ENCODE measurements at places on chromosomes 12 and 14. TPM values are rescaled to one million over a fixed set of nuclear protein-coding genes. Genes with fewer than 3 reads are reported as not detected.

DNA sequence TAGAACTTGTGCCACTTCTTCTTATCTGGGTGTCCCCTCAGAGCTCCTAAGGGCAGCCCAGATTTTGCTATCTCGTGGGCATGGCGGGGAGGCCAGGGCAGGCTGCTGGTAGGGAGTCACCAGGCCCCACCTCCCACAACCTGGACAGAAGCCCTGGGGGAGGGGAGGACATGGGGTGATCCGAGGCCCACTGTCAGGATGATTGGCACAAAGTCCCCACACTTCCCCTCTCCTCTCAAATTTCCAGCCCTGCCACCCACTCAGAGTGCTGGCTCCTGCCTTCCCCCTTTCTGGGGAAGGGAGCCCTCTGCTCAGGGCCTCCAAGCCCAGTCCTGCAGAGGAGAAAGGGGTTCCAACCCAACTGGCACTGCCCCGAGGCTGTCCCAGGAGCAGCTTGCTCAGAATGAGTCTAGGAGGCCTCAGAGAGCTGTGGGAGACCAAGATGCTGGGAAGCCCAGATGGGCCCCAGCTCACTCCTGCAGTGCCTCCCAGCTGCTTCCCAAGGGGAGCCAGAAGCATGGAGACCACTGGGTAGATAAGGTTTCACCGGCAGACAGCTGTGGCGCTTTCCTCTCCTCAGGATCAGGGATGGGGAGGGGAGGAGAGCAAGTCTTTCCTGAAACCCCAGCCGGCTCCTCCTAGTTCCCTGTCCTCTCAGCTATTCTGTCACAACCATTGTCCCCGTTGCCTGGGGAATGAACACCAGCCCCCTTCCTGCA, 82.8 kb downstream of the B4GALNT3 start:
- DNase-seq = no peak

DNA sequence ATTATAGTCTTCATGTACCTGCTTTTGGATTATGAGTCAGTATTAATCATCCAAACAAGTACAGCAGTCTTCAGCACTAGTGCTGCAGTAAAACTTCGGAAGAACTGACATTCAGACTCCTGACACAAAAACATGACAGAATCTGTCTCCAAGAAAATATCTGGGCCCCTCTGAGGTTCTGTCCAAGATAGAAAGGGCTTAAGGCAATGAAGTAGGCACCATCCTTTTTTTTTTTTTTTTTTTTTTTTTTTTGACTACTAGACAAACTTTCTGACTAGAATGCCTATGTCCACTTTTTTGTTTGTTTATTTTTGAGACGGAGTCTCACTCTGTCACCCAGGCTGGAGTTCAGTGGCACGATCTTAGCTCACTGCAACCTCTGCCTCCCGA, 112.5 kb downstream of the MED13L start:
- DNase-seq = no peak

DNA sequence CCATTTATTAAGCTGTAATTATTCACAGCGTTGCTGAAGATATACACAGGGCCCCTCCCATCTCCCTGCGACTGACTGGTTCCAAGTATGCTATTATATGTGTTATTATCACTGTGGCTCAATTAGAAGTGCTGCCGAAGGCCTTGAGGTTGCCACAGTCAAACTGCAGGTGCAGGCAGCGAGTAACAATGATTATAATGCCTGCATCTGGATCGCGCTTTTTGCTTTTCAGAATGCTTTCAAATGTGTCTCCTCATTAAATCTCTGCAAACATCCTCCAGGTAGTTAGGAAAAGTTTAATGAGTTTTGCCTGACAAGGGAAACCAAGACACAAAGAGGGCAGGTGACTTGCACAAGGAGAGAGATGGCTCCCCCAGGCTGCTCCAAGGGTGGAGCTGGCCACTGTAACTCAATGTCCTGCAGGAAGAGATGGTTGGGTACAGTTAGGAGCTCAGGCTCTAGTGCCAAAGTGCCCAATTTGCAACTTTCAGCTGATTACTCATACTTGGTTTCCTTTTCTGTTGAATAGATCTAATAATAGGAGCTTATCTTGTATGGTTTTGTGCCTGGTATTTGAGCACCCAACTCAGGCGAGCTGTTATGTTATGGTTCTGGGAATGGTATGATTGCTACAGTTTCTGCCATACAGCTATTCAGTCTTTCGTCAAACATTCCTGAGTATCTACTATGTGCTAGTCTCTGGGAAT, 1.7 kb upstream of the SYNE3 start:
- no peak for DNase-seq

DNA sequence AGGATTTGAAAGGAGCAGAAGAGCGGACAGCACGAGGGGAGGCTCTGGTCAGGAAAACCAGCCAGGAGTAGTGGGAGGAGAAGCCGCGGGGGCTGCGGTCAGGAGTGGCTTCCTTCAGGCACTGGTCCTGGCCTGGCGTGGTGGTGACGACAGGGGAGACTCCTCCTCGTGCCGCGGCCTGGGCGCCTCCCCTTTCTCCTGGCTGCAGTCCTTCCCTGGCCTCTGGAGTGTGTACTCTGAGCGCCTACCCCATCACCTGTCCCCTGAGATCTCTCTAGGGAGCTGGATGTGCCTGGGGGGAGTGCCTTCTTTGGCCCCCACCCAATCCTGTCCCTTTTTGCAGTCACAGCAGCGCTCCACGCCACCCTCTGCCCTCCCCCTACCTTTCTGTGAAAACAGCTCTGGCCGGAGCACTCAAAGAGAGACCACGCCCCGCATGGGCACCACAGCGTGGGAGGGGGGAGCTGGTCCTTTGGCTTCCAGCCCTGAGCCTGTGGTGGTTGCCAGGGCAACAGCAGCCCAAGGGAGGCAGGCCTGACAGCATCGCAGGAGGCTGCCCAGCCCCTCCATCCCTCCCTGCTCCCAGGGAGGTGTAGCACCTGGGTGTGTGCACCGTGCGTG, 125.9 kb downstream of the CALM1 start:
- DNase-seq = no peak

- no peak for DNase-seq
These were observed 280.5 kb downstream of the FBXL14 start for GRCh38 chr12:1313906-1314305.

GRCh38 chr12:124501827-124502226, 65.6 kb downstream of the NCOR2 start:
- no peak for DNase-seq

- no peak for DNase-seq
These were observed 63.1 kb downstream of the GLT1D1 start for GRCh38 chr12:128916425-128916824.

- no peak for DNase-seq
These were observed 476.4 kb downstream of the SOX5 start for GRCh38 chr12:23473071-23473470.

DNA sequence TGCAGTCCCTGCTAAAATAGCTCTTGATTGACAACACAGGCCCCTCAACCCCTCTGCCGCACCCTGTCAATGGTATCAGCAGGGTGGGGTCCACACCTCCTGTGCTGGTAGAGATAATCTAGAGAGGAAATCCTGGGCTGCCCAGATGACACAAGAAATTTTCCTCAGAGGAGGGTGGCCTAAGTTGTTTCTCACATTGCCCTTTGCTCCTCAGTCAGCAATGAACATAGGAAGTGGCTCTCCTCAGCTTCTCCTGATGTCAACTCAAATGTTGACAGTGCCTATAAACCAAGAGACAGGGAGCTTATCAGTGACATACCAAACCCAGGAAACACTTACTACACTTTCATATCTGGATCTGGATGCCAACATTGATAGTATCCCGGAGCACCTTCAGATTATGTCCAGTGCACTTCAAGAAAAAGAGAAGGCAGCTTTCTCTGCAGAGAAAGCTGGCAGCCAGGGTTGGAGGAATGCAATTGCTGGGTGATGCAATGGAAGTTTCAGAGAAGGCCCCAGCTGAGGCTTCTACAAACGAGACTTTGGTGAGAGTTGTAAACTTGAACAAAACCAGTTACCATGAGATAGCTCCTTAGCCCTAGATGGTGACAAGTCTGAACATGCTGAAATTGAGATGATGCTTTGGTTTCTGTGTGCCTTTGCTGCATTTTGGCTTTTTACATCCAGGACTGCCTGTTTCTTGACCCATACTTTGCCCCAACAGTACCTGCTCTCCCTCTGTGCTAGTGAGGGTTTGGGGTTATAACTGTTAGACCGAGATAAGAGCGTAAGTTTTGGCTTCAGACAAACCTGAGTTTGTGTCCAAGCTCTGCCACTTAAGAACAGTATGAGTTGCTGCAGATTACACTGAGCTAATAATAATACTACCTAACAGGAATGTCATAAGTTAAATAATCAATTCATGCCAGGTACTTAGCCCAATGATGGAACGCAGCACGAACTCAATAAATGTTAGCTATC, 183.5 kb downstream of the NUAK1 start:
- no peak for DNase-seq

GRCh38 chr12:62403031-62403430, 63.6 kb upstream of the MON2 start:
- DNase-seq = no peak

DNA sequence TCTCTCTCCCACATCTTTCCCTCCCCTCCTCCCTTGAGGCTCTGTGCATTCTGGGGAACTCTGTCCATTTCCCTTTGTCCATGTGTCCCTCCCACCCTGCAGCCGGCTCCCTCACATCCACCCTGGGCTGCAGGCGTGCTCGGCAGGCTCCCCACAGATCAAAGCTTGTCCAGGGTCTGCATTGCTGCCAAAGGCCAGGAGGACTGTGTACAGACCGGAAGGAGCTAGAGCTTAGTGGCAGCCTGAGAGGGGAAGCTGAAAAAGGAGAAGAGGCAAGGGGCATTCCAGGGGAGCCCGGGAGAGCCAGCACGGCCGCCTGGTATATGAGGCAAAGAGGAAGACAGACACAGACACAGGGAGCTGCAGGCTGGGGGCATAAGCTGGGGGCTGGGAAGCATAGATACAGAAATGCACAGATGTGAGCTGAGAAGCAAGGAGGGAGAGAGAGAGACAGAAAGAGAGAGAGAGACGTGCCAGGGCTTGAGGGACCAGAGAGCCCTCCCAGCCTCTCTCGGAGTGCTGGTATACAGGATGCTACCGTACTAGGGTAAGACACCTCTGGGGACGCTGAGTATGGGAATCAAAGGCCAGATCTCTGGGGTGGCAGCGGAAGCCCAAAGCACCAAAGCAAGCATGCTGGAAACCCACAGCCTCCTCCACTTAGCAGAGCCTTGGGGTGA, 3.3 kb downstream of the CD4 start:
- peak; percentile 71 for DNase-seq

- DNase-seq = no peak
These were observed 243.9 kb upstream of the ATXN7L3B start for GRCh38 chr12:74293689-74294131.

- no peak for DNase-seq
These were observed 440.3 kb upstream of the RGS6 start for GRCh38 chr14:71491931-71492330.

SP1 gene
- 110 TPM for total RNA-seq

FOXN4 gene
- total RNA-seq = not detected

SLC22A17 gene
- 21.1 TPM for total RNA-seq

GUCY2C gene
- not detected for total RNA-seq
